Stimulated activated CD8-positive, alpha-beta memory T cell treated with anti-CD3 and anti-CD28 coated beads, Interleukin-4, amount 100 ng/mL, for 24 hours (primary cell): ENCODE measurements at places on chromosomes 1 and 21.

GRCh38 chr1:18641005-18641941 lies 10.6 kb downstream of the PAX7 start:
- no peak for DNase-seq

DNA sequence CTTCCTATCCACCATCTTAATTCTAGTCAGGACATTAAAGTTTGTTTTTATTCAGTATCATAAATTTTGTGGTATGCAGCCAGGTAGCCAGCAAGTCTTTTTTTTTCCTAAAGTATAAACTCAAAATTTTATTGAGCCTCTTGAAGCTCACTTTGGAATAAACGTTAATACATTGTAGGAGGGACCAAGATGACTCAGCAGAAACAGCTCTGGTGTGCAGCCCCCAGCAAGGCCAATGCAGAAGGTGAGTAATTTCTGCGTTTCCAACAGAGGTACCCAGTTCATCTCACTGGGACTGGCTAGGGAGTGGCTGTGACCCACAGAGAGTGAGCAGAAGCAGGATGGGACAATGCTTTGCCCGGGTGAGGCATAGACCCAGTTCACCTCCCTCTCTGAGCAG lies 9.7 kb upstream of the OR2M3 start:
- DNase-seq = no peak

DNA sequence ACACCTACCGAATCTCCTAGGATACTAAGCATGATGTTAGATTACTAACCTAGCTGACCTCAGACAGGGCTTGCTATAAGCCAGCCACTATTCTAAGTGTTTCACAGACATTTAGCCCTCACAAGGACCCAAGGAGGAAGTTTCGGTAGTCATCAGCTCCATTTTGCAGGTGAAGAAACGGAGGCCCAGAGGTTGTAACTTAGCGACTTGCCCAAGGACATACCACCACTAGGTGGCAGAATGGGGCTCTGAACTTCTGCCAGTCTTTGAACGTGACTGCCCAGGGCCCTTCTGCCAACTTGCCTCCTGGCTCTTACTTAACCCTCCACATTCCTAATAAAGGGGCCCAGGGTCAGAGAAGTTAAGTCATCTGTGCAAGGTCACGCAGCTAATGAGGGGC lies 283.5 kb downstream of the C1orf94 start:
- peak; percentile 15 for DNase-seq

DNA sequence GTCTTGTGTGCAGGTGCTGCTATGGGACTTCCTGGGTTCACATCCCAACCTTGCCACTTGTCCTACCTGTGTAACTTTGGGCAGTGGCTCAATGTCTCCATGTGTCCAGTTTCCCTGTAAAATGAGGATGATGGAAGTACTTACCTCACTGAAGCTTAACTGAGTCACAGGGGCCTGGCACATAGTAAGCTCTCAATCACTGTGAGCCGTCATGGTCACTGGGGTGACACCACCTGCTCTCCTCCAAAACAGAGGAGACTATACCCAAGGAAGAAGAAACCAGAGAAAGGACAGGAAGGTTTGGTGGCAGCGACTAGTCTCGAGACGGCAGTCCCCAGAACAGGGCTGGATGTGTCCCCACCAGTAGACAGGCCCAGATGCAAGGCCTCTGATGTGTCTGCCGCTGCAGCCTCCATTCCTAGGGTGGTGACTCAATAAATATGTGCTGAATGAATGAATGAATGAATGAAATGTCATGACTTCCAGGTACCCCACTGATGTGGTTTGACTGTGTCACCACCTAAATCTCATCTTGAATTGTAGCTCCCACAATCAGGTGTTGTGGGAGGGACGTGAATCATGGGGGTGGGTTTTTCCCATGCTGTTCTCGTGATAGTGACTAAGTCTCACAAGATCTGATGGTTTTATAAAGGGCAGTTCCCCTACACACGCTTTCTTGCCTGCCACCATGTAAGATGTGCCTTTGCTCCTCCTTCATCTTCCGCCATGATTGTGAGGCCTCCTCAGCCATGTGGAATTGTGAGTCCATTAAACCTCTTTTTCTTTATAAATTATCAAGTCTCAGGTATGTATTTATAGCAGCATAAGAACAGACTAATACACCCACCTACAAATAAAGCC lies 13.0 kb upstream of the LRP8 start:
- DNase-seq = no peak

DNA sequence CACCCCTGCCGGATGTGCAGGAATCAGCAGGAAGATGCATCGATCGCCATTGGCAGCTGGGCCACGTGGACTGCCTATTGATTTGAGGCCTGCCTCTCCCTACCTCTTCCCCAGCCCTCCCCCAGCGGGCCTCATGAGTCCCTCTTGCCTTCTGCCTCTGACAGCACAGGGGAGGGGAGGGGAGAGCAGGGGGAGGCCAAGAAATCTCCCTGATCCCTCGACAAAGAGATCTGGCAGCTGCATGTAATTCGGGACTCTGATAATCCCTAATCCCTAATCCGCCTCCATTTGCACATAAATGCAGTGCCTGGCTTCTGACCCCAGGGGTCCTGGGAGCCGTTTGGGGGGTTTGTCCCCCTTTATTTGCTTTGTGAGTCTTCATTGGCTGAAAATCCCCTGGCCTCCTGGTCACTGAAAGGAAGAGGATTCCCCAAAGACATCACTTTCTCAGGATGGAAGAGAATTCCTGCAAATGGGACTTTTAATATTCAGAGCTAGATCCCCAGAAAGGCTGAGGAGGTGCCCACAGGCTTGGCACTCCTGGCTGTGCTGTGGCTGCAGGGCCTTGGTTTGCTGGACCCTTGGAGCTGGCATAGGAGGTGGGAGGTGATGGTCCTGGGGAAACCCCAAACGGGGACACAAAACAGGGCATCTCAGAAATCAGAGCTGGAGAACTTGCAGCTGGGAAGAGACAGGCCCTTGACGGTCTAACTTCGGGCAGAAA lies 239.4 kb upstream of the POU3F1 start:
- DNase-seq = no peak
